Hematopoietic multipotent progenitor cell (in vitro differentiated cells): ENCODE measurements at places on chromosomes 1 and 21. TPM values are rescaled to one million over a fixed set of nuclear protein-coding genes. Genes with fewer than 3 reads are reported as not detected.

C1orf167 gene
- total RNA-seq: not detected

SPATC1L gene
- total RNA-seq: 21.5 TPM

LCE1B gene
- not detected for total RNA-seq

GRCh38 chr1:115677182-115677555 is 35.4 kb downstream of the VANGL1 start:
- DNase-seq: no peak

- DNase-seq: no peak
Measured at GRCh38 chr21:27372381-27372780, 405.5 kb upstream of the ADAMTS5 start.

DNA sequence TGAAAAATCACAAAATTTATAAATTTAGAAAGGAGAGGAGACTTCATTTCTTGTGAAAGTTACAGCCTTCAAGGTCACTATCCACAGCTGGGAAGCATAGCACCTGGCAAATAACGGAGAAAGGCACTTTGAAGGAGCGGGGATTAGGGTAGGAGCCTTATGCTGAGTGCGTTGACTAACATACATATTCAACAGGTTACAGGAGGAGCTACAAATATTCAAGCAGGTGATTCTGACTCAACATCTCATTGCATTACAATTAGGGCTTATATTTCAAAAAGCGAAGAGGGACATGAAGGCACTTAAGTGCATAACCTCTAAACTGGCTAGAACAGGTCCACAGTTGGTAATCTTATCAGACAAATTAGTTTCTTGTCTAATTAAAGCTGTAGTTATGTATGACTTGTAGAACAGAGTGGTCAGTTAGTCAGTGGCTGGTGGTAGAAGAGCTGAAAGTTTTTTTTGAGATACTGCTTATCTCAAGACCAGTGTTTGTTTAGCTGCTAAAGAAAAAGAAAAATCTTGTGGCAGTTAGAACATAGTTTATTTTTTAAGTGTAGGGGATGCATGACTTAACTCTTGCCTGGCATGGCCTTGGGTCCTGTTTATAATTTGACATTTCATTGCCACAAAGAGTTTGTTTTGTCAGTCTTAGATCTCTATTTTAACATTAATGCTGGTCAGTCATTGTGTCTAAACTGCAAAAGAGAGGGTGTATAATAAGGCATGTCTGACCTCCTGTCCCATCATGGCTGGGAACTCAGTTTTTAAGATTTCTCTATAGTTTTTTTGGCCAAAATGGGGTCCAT is 311.5 kb downstream of the DUSP10 start:
- DNase-seq: no peak

DNA sequence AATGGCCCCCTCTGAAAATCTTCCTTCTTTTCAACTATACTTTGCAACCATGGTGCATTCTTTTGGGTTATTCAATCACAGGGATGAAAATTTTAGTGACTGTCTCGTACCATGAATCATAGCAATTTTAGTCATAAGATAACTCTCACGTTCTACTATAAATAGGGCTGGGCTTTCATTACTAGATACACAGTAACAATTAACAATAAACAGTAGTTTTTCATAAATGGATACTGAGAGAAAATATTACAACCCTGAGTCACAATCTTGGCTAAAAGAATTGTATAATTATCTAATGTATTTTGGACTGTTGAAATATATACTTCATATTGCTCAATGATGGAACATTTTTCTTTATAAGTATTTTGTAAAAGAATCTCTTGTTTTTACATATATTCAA is 96.1 kb downstream of the TEX35 start:
- no peak for DNase-seq

GRCh38 chr1:97632776-97633175 is 288.1 kb downstream of the DPYD start:
- no peak for DNase-seq

DNA sequence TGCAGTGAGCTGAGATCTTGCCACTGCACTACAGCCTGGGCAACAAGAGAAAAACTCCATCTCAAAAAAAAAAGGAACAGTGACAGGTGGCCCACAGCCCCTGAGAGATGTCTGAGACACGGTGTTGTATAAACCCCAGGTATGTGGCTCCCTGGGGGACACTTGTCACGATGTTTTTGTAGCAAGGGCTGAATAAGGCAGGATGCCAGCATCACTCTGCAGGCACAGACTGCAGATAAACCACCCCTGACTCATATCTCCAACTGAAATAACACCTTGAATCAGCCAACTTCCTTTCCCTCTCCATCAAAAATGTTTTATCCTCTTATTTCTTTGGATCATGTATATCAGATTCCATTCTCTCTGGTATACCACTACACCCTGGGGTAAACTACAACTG is 52.5 kb downstream of the NMNAT2 start:
- no peak for DNase-seq

DNA sequence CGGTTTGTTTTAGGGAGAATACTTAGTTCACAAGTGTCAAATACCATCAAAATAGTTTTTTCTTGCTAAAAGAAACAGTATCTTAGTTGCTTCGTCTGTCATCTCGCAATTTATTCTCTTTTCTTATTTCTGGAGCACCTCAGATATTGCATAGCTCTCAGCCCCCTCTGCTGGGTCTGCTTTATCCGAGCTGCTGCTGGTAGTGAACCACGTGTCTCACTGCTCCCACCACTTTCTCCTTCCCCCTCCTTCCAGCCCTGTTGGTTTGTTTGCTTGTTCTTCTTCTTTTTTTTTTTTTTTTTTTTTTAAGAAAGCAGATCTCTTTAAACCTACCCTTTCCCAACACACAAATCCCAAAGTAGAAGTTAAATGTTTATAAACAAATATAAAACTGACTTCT is 170.8 kb downstream of the EDEM3 start:
- peak; percentile 45 for DNase-seq
